ENCODE measurements at places on chromosomes 7 and 10.

- peak; percentile 79 for DNase-seq
Observed at GRCh38 chr10:73874267-73875138, at the start of gene CAMK2G. CAMK2G (minus strand) TSS chr10:73874555; CDS start chr10:73874461, 94 bp downstream.

DNA sequence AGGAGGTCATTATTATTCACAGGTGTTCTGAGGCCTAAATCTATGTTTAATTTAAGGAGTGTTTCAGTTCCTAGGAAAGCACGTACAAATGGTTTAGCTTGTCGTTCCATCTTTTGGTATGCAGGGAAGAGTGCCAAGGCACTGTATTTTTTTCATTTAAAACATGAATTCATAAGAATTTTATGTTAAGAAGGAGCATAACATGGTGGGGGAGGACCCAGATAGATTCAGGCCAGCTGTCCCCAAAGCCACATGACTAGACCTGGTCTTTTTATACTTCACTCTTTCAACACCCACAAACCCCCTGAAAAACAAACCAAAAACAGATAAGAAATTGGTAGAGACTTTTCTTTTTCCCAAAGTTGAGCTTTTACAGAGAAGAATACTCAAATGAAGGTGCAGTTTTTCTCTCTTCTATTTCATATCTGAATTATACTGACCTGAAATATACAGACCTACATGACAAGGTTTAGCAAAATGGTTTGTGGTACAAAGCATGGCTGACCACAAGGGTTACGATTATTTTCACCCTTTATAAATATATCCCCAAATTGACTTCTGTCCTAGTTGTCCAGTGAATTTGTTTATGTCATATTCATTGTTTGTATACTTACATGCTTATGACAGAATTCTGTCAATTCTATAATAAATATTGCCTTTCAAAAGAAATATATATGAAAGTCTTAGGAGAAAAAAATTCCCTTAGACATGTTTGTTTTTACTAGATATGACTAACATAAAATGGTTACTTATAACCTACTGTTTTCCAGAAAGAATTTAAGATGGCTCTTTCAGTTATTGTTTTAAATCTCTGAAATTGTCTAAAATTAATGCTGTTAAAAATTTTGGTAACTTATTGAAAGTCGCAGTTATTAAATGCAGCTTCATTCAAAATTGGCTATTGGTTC is 71.3 kb downstream of the AP3M1 start:
- no peak for DNase-seq

DNA sequence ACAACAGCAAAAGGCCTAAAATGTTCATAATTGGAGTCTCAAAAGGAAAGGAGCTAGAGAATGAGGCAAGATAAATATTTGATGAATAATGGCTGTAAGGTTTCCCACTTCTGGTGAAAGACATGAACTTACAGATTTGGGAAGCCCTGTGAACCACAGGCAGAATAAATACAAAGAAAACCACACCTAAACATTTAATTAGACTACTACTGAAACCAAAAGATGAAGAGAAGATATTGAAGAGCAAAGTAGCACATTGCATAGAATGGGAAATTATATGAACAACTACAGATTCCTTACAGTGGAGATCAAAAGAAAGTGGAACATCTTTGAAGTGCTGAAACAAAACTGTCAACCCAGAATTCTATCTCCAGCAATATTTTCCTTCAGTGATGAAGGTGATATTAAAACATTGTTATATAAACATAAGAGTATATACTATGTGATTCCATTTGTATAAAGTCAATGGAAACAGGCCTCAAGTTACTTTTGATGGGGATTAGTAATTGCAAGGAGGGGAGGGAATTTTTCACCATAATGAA is 191.3 kb upstream of the KAT6B start:
- DNase-seq: no peak

- DNase-seq: no peak
Observed at GRCh38 chr7:30436518-30436917, 42.1 kb downstream of the NOD1 start.

DNA sequence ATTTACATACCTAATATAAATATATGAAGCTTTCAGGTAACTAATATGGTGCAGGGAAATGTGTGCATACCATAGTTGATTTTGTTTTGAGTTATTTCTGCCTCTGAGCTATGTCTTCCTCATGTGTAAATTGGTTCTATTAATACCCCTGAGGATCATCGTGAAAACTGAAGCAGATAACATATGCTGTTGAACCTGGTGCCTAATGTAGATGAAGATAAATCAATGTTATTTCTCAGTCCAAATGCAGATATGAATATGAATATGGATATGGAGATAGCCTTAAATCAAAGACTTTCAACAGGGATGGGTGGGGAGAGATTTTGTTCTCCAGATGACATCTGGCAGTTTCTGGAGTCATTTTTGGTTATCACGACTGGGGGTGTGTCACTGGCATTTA is 122.3 kb upstream of the ANKRD30A start:
- no peak for DNase-seq

DNA sequence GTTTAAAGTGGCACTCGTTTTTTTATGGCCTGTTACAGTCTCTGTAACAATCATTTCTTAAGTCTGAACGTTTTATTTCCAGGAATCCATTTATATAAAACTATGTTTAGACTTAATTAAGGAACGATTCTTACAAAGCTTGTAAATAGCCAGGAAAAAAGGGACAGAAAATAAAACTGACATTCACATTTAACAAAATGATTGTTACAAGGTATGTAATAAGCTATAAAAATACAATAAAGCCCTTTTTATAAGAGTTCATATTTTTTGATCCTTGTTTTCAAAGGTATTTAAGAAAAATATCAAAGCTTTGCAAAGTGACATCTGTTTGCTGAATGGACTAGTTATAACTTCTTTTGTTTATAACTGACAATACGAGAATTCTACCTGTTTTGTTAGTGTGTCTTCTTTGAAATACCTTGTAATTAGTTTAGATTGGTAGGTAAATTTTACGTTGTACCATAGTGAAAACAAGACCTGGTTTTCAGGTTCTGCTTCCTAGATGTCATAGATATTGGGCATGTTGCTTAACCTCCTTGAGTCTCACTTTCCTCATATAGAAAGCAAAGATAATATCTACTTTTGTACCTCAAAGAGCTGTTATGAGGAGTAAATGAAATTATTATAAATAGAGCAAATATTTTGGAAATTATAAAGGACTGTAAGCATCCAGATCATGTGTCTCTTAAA is 25.8 kb downstream of the BTRC start:
- DNase-seq: no peak

DNA sequence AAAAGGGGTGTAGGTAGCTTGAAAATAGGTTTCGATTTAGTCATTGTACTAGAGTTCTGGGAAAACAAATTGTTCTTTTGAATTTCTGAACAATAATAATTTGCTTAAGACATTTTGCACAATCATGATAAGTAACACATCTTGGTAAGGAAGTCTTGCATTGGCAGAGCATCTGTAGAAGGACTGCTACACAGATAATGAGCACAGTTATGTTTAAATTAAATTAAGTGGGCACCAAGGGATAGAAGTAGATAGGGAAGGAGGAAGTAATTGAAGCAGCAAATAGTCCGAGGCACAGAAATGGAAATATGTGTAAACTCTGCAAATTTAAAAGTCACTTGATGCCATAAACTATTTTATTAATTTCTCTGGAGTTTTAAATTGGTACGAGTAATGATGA is 122.4 kb downstream of the CHN2 start:
- no peak for DNase-seq

- DNase-seq: no peak
Observed at GRCh38 chr7:82549616-82550285, 106.2 kb upstream of the CACNA2D1 start.

Measured in fibroblast of mammary gland (primary cell).